Stimulated activated CD4-positive, alpha-beta T cell treated with anti-CD3 and anti-CD28 coated beads, Interleukin-4, amount 100 ng/mL, for 4 hours (primary cell): ENCODE measurements at places on chromosomes 16 and 17.

- no peak for DNase-seq
Observed at GRCh38 chr17:83055911-83056582, 23.4 kb upstream of the METRNL start.

DNA sequence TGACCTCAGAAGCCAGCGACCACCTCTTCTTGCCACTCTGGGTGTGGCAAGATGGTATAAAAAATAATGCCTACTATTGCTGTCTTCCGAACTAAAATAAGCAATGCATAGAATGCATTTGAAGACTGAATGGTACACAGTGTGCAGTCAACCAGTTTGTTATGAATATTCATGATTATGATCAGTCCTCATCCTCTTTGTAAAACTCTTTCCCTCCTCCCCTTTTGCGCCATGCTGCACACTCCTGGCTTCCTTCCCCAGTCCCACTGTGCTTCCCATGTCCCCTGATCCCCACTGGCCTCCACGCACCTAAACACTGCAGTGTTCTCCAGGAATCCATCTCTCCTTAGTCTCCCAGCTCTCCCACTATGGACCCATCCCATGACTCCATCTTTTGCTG is 348.0 kb downstream of the SOX9 start:
- no peak for DNase-seq

DNA sequence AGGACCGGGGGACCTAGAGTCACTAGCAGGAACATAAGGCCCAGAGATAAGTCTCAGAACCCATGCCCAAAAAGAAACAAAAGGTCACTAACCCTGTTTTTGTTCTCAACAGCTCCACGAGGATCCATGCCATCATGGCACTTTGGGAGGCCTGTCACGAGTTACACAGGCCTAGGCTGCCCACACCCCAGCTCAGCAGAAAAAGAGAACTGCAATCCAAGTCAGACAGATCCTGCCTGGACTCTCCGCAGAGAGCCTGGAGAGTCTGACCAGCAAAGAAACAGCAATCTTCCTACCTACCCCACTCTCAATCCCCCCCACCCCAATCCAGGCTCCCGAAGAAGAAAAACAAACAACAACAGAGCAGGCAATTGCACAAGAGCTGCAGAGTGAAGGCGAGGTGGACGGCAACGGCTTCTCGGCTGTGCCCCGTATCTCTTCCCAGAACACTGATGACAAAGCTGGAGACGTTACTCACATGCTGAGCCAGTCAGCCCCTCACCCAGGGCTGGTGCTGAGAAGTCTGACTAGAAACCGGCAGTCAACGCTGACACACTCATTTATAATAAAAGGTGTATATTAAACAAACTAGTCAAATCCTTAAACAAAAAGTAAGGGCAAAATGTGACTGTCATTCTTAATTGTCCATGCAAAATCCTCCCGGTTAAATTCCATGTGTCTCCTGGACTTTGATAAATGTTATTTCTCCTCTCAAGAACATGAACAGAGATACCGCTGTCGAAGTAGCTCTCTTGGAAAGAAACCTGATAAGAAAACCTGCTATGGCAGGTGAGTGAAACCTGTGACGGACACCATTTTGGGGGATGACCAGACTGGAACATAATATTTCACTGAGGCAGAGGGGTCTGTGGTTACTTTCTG is 89.3 kb downstream of the SMG6 start:
- DNase-seq = no peak

DNA sequence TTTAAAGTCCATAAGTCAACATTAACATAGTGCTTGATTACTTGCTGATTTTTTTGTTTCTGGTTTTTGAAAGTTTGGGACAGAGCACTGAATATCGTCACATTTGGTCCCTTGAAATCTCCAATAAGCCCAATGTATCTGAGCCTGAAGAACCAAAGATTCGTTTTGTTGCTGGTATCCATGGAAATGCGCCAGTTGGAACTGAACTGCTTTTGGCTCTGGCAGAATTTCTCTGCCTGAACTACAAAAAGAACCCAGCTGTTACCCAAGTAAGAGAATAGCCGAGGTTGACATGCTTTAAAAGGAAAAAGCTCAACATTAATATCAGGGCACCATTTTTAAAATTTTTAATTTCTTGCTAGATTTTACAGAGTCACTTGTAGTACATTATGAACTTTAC is 27.7 kb upstream of the GOSR1 start:
- no peak for DNase-seq

- no peak for DNase-seq
Observed at GRCh38 chr16:87706278-87707000, 59.3 kb downstream of the KLHDC4 start.
